ENCODE measurements at places on chromosomes 12 and 14.
A peak's percentile ranks its signal among the peaks of the same experiment; 100 is the strongest.

DNA sequence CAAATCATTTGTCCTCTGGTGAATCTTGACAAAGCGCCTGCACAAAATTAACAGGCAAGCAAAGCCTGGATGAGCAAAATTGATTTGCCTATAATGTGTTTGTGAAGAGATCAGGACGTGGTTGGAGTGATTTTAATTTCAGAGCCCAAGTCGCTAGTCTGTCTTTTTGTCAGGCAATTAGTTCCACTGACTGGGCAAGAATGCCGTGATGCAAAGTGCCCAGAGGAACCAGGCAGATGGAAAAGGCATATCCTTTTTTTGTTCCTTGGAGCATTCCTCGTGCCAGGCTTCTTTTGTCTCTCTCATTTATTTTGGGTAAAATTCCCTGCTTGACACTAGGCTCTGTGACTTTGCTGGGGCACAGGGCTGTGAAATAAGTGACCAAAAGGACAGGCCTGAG is 65.9 kb upstream of the CCDC198 start:
- DNase-seq, result peak; percentile 19

- no peak for DNase-seq
Measured at GRCh38 chr12:117832459-117833457, 136.0 kb downstream of the KSR2 start.

DNA sequence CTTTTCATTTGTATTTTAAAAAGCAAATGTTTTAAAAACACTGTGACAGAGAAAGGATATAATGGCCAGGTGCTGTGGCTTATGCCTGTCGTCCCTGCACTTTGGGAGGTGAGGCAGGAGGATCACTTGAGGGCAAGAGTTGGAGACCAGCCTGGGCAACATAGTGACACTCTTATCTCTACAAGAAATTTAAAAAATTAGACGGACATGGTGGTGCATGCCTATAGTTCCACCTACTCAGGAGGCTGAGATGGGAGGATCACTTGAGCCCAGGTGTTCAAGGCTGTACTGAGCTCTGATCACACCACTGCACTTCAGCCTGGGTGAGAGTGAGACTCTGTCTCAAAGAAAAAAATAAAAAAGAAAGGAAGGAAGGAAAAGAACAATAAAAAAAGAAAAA is 7.8 kb downstream of the RFX4 start:
- DNase-seq, result no peak

GRCh38 chr12:3446653-3447270 is 44.2 kb upstream of the PRMT8 start:
- DNase-seq, result no peak

- no peak for DNase-seq
Measured at GRCh38 chr12:65327207-65328076, 49.0 kb downstream of the MSRB3 start.

DNA sequence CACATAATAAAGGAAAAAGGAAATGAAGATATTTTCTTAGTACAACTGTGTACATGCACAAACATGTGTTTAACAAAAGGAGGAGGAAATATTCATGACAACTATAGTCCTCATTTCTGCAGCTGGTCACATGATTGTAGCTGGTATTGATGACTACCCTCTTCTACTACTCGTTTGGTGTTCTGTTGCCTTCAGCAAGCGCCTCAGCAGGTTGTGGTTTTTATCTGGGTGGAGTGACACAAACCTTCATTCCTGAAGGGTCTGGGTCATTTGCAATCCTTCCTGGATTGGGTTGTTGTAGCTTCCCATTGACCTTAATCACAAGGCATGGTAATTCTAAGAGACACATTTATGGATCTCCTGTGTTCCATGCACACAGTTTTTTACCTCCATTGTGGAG is 1009.9 kb upstream of the USP15 start:
- no peak for DNase-seq

GRCh38 chr14:86532219-86532618 is 1002.3 kb downstream of the FLRT2 start:
- DNase-seq, result no peak

- peak; percentile 90 for DNase-seq
Measured at GRCh38 chr12:1634590-1635191, 5.7 kb downstream of the WNT5B start.

DNA sequence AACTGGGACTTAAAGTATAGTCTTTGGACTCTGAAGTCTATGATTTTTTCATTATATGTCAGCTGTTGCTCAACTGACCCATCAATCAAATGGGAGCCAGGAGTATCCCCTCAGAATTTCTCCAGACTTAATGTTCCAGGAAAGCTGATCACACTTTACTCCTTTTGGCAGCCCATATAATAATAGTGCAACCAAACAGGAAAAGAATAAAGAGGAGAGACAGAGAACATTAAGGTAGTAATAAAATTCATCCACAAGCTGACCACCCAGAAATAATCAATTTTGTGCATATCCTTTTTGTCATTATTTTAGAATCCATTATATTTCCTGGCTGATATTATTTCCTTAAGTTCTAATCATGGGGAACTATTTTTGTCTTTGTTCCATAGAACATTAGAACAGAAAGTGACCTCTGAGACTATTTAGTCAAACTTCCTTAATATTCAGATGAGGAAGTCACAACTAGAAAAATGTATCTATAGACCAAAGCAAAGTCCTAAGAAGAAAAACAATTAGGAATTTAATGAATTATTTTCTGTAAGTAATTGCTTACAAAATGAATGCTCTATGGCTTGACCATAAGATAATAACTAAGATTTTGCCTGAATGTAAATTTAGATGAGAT is 238.1 kb upstream of the SEL1L start:
- DNase-seq, result no peak

DNA sequence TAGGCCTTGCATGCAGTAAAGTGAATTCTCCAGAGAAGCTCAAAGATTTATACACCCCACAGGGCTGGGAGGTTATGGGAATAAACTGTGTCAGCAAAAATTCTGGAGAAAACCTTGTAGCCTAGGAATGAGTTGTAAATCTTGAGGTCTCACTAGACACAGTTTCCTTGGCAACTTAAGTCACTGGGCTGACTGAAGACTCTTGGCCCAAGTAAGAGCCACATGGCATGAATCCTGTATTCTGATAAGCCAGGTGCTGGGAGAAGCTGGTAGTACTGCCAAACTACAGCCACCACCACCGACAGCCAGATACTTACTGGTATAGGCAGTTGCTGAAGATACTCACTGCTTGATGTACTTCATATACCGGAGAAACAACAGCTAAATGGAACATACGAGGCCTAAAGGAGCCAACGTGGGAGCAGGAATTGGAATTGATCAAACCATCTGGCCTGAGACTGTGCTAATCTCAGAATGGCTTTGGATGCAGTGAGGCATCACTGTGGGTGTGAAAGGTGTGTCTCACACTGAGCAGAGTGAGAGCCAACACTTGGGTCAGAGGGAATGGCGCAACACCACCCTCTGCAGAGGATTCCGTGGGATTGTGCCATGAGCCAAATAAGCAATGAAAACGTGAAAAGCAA is 102.8 kb upstream of the TMCC3 start:
- no peak for DNase-seq

DNA sequence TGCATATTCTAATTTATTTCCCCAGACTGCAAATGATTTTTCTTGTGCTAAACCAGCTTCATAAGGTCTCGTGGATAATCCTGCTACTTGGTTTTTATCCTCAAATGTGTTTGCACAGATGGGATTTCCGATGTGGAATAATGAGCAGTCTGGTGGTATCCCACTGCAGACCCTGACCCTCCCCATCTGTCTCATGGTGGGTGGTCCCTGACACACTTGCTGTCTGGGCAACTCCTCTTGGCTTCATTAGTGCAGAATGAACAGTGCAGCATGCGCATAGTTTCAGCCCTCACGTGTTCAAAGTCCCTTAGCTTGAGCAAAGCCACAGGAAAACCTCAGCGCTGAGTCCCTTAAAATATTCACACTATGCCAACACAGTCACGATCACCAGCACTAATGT is 996.5 kb downstream of the AACS start:
- DNase-seq, result no peak

- DNase-seq, result peak; percentile 31
Measured at GRCh38 chr12:49347311-49348193, 864 bp downstream of the DNAJC22 start.

- DNase-seq, result no peak
Measured at GRCh38 chr14:98227000-98227726, 1044.8 kb downstream of the BCL11B start.

DNA sequence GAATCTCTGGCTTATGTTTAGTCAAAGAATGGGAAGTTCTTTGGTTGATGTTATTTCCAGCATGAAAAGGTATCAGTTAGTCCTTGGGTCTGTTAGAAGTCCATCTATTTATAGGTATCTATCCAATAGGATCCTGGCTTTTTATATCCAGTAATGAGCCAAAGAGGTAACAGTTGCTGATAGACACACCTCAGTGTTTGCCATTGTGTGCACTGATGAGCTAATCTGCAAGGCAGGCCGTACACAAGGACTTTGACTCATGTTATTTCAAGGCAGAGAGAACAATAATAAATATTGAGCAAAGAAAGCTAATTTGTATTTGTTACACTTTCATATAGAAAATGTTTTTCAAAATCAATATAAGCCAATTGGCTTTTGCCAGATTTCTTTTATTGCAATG is 56.4 kb downstream of the GLT1D1 start:
- DNase-seq, result no peak

DNA sequence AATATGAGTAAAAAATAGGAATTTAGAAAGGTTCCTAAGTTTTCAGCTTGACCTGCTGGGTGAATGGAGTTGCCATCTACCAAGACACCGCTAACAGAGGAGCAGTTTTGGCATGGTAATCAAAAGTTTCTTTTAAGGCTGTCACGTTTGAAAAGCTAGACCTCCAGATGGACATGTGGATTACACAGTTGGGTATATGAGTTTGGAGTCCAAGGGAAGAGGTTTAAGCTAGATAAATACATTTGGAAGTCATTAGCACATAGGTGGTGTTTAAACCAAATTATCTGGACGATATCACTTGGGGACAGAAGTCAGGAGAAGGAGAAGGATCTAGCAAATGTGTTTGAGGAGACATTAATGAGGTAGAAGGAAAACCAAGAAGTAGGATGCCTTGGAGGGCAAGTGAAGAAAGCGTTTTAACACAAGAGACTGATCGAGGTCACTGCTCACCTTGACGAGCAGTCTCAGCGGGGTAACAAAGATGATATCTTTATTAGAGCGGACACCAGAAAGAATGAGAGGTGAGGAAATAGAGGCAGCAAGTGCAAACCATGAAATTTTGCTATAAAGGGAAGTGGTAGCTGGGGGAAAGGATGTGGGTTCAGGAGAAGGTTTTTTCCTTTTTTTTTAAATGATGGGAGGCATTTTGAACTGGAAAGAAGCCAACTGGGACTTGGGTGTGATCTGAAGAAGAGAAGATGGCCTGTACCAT is 17.6 kb downstream of the PNP start:
- DNase-seq, result no peak

- DNase-seq, result no peak
Measured at GRCh38 chr12:6112004-6112403, 12.5 kb downstream of the VWF start.

- DNase-seq, result no peak
Measured at GRCh38 chr14:68191567-68192321, 372.2 kb downstream of the RAD51B start.

DNA sequence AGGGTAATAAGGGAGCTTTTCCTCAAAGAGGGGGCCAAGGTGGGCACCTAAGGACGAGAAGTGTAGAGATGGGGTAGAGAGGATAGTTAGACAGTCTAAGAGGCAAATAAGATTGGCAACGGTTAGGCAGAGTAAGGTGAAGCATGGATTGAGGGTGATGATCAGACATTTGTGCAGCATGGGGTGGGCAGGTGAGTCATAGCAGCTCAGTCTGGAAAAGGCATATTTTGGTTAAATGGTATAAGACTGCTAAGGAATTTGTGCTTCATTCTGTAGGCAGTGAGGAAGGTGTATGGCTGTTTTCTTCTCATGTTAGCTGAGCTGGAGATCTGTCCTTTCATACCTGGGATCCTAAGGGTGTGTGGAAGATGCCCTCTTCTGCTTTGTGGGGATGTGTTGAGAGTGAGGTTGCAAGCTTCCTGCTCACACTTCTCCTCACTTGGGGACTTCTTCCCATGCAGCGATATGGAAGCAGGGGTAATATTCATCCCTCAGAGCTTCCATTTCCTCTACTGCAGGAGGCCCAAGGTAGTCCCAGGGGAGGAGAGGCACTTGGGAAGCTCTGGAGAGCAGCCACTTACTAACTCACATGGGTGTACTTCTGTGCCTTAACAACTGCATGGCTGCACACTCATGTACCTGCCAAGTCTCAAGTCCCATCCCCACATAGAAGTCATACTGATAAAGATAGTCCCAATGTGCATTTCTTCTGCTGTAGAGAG is 28.9 kb downstream of the GSG1 start:
- no peak for DNase-seq

DNA sequence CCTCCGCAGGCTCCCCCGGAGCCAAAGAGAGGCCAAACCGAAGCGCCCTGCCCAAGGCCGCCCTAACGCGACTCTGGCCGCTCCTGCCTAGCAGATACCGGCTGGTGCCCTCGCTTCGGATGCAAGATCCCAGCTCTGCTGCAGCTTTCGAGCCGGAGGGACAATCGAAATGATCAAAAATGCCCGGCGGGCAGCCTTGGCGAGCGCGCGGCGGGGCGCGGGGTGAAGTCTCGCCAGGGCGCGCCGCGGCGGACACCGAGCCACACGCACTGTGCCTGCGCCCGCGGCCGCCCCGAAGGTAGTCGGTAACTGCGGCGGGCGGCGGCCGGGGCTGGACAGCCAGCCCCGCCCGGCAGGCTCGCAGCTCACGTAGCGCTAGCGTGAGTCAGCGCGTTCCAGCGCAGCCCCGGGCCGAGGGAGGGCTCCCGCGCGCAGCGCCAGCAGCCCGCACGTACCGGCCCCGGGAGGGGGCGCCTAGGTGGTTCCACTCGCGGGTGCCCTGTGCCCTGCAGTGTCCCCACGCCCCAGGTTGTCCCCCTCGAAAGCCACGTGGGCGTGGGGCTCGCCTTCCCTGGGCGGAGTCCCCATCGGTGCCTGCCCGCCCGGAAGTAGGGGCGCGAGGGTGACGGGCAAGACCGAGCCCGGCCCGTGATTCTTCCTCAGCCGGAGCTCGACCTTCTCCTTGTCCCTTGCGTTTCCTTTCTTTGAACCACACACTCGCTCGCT is 109.2 kb upstream of the EGLN3 start:
- DNase-seq, result no peak

DNA sequence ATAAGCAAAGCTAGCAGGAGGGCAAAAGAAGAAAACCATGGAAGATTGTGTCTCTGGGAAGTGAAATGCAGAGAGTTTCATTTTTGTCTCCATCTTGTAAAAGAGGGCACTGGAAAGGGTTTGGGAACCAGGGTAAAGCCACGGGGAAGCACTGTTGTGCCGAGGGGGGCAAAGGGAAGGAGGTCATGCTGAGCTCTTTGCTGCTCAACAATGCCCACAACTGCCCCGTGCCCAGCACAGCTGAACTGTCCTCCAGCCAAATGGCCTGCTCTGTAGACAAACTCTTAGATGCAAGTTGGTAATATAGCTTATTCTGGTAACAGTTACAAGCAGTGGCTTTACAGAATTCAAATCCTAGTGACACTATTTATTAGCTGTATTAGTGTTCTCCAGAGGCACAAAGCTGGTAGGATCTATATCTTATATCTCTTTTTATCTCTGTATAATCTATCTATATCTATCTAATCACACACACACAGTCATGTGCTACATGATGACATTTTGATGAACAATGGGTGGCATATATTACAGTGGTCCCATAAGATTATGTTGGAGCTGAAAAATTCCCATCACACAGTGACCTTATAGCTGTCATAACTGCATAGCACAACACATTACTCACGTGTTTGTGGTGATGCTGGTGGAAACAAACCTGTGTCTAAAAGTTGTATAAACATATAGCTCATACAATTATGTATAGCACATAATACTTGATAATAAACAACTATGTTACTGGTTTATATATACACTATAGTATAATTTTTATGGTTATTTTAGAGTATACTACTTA is 203.4 kb upstream of the DDHD1 start:
- DNase-seq, result no peak

- no peak for DNase-seq
Measured at GRCh38 chr12:82695531-82695930, 8.8 kb downstream of the TMTC2 start.

Measured in NCI-H1694 treated with DMSO at 0.1 percent for 48 hours (cell line).